Iris pigment epithelial cell (primary cell): ENCODE measurements at places on chromosomes 2 and 18.

DNA sequence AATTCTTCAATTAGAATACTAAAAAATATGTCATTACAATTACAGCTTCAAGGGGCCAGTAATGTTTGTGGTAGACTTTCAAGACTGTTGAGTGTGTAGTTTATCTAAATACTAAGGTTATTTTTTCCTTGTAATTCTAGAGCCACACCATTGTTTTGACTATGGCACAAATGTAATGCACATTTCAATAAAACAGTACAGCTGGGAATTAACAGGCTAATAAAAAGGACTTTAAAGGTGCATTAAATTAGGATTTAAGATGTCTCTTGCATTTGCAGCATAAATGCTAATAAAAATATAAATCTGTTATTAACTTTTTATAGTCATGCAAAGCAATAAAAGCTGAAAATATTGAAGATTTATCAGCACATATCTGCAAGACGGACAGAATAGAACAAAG, 344.8 kb downstream of the ERBB4 start:
- no peak for DNase-seq

DNA sequence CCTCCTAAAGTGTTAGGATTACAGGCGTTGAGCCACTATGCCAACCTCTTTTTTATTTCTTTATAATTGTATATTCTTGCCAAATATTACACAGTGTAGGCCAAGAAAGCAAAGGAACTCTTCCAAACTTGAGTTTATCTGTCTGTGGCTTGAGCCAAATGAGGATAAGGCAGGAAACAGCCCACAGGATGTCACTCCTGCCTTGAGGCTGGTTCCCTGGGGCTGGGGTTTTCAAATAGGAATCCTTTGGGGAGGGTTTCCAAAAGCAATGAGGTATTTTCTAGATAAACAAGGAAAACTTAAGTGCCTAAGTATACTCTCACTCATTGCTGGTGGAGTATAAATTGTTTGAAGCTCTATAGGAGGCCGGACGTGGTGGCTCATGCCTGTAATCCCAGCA, 56.4 kb downstream of the ADCY3 start:
- DNase-seq = peak; percentile 21

DNA sequence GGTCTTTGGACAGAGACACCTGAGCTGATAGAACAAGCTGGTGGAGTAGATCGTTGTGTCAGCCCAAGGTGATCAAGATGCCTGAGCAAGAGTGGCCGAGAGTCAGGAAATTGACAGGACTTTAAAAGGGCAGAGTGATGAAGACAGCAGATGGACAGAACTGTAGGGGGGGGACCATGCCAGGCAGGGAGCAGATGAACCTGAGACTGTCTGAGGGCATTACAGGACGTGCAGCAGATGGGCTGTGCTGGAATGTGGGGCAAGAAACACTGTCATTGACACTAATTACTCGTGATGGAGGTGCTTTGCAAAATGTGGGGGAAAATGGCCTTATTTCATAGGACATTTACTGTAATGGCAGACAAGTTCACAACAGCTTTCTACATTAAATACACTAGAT, 225.0 kb downstream of the THSD7B start:
- no peak for DNase-seq

- DNase-seq = no peak
These were observed 10.3 kb upstream of the SNED1 start for GRCh38 chr2:240988146-240988545.

GRCh38 chr18:2337552-2338141, 233.7 kb downstream of the METTL4 start:
- peak; percentile 31 for DNase-seq

GRCh38 chr2:239278361-239278760, 122.5 kb downstream of the HDAC4 start:
- DNase-seq = no peak

- no peak for DNase-seq
These were observed 32.6 kb downstream of the ANKMY1 start for GRCh38 chr2:240524963-240525718.

GRCh38 chr2:41087946-41088345, 636.1 kb upstream of the SLC8A1 start:
- no peak for DNase-seq

DNA sequence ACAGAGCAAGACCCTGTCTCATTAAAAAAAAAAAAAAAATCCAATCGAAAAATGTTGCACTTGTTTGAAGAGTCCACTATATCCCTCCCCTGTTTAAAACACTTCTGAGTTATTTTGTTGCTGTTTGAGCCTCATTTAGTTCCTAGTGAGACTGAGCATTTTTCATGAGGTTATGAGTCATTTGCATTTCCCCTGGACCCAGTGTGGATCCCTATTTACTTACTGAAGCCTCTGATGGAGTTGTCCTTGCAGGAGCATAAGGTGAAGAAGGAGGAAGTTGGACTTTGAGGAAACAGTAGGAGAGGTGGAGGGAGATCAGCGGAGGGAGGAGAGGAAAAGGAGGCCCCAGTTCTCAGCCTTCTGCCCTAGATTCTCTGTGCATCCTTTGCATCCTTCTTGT, 5.1 kb downstream of the CXCR1 start:
- DNase-seq = no peak

GRCh38 chr18:31072175-31072574, 29.6 kb upstream of the DSC3 start:
- no peak for DNase-seq

- DNase-seq = no peak
These were observed 51.1 kb downstream of the TGOLN2 start for GRCh38 chr2:85276571-85277118.

DNA sequence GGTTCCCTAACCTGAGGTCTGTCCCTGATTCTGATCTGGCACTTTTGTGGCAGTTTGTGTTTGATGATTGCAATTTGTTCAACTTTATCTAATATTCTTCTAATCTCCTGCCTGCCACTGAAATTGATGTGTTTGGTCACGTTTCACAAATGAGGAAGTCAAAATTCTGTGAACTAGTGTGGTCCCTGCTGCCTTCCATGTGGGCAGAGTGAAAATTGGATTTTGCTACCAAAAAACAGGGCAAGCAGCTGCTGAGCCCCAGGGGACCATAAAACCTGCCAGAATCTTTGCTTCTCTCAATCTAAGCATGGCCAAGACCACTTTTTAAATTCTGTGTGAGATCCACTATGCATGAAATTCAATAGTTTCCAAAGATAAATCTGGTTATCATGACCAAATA, 195.5 kb upstream of the CYRIA start:
- no peak for DNase-seq

- DNase-seq = no peak
These were observed 4.2 kb downstream of the GNLY start for GRCh38 chr2:85698184-85698879.

DNA sequence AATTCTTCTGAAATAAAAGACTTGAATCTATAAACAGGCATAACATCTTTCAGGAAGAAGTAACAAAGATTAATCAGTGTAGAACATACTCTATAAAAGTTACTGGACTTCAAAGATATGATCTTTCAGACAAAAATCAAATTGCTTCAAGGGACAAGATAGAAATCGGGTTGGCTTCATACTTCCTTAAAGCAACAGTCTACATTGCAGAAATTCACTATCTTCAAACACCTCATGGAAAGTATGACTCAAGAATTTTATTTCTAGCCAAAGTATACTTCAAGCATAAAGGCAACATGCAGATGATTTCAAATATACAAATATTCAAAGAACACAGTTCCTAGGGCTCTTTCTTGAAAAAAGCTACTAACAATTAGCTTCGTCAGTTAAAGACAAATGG, 240.7 kb downstream of the SRBD1 start:
- DNase-seq = peak; percentile 67

DNA sequence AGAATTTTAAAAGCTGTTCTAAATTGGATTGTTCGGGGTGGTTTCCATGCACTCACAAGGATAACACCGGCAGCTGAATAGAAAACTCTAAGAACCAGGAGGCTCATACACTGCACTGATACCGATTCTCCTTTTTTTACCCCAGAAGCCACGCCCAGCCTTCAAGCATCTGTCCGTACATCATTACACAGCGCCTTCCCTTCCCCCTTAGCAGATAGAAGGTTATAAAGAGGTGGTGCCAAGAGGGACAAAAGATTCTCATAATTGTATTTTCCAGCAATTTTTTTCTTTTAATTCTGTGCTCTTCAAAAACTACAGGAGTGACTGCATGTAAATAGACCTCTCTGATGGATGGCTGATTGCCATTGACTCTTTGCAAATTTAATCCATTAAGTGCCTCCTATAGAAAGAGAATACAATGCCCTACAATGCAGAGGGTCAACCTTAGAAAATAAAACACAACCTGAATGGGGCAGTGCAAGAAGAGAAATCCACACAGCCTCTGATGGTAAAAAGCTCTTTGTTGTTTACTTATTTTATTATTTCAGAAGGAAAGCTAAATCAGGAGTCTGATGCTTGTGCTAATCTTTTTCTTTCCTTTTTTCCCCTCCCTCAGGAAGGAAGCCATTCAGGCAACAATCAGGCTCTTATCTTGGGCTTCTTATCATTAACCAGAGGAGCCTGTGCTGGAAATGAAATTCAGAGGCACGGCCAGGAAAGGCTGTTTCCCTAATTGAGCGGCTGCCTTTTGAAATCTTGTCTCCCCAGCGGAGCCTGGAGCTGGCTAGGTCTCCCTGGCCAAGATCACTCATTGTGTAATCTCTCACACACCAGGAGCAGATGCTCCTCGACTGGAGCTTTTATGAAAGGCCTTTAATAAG, 198.9 kb upstream of the NABP1 start:
- DNase-seq = peak; percentile 80

DNA sequence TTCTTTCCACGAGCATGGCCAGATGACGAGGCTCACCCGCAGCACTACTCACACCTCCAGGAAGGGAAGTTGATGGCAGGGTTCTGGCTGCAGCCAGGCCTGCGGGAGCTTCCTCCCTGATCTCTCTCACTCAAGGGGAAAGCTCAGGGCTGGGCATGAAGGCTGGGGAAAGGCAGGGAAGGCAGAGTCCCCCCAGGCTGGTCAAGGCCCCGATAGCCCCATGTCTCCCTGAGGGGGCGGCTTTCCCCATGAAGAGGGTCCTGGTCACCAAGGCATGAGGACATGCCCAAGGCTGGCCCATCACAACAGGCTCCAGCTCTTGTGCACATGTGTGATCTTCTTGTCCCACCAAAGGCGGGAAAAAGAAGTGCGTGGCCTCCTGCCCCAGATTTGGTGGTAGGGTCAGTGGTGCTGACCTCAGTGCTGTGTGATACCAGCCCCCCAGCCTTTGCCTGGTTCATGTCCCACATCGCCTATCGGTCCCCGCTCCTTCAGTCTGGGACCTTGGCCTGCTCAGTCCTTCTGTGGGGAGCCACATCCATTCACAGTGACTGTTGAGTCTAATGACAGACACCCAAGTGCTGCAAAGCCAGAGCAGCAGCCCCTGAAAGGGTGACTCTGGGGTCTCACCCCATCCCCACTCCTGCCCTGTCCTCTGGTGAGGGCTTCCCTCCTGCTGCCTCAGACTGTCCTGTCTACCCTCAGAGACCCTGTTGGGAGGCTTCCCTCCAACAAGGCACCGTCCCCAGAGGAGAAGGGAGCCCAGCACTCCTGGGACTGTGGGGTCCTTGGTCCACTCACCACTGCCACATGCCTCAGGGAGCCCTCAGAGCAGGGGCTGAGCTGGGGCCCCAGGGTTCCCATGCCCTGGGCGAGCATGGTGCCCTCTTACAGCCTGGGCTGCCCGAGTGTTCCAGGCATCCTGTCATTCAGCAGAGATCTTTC, 49.8 kb upstream of the ALPP start:
- no peak for DNase-seq

GRCh38 chr2:174666845-174667244, 69.2 kb upstream of the WIPF1 start:
- DNase-seq = no peak

DNA sequence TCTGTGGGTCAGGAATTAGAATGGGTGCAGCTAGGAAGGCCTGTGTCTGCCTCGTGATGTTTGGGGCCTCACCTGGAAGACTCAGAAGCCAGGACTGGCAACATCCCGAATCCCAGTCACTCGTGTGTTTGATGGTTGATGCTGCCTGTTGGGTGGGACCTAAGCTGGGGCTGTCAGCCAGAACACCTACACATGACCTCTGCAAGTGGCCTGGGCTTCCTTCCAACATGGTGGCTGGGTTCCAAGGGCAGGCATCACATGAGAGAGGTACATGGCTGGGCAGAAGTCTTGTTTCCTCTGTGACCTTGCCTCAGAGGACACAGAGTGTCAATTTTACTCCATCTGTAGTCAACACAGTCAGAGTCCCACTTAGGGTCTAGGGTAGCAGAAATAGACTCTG, 177.8 kb downstream of the GBX2 start:
- DNase-seq = no peak

DNA sequence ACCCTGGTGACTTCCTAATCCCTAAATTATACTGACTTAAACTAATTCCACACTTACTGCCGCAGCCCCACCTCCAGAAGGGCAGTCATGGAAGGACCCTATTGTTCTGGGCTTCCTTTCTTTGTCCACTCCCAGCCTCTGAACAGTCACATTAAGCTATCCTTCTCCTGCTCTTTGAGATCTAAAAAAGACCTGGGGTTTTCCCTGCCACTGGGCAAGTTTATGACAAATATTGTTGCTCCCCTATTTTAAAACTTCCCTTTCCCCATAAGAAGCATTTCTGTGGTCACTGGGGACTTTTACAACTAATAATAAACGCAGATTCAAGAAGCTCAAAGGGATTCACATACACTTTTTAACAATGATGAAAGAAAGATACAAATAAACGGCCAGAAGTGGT, 47.2 kb upstream of the XPO1 start:
- DNase-seq = no peak

GRCh38 chr2:211085056-211085680, 528.8 kb downstream of the CPS1 start:
- DNase-seq = peak; percentile 45

DNA sequence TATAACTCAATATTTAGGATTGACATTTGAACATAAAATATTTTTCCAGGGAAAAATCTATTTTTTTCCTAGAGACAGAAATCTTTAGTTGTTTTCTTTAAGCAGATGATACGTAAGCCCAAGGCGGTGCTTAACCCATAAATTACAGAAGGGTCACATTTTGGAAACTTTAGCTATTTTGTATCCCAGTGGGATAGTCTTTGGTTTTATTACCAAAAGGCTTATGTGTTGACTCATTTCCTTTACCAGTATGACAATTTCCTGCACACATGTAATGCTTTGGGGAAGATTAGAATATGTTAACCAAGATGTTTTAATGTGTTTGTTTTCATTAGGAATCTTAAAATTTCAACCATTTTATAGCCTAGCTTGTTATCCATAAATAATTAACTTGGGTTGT, 24.8 kb downstream of the DYNC1I2 start:
- DNase-seq = peak; percentile 83

GRCh38 chr2:111966241-111966640, 67.8 kb downstream of the MERTK start:
- DNase-seq = no peak

DNA sequence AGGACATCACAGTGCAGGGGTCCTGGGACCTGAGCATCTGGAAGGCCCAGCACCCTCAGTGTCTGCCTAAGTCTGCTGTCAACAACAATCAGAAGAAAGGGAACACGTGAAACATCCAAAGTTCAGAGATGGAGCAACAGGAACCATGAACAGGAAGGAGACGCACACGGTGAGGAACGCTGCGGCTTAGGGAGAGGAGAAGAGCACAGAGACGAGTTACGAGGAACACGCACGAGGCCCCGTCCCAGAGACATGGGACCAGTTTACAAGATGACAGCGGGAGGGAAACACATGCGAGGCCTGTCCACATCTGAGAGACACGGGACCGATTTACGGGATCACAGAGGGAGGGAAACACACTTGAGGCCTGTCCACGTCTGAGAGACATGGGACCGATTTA, 2.9 kb upstream of the KCNG2 start:
- DNase-seq = no peak
